ENCODE measurements at places on chromosomes 2 and 18.

DNA sequence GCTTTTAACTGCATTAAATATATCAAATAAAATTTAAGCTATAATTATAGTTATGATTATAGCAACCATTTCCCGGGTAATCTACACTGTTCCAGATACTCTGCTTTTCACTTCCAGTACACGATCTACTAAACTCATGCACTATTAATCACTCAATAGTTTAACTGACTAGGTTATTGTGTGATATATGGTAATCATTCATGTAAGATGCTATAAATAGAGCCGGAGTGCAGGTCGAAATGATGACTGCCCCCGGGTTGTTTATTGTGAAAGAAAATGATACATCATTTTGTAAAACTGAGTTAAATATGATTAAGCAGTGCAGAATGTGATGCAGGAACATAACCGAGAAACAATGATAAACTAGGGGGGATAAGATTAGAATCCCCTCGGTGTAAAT lies 434.6 kb upstream of the DSEL start:
- DNase-seq: no peak

GRCh38 chr2:239378918-239379640 lies 21.7 kb downstream of the HDAC4 start:
- no peak for DNase-seq

DNA sequence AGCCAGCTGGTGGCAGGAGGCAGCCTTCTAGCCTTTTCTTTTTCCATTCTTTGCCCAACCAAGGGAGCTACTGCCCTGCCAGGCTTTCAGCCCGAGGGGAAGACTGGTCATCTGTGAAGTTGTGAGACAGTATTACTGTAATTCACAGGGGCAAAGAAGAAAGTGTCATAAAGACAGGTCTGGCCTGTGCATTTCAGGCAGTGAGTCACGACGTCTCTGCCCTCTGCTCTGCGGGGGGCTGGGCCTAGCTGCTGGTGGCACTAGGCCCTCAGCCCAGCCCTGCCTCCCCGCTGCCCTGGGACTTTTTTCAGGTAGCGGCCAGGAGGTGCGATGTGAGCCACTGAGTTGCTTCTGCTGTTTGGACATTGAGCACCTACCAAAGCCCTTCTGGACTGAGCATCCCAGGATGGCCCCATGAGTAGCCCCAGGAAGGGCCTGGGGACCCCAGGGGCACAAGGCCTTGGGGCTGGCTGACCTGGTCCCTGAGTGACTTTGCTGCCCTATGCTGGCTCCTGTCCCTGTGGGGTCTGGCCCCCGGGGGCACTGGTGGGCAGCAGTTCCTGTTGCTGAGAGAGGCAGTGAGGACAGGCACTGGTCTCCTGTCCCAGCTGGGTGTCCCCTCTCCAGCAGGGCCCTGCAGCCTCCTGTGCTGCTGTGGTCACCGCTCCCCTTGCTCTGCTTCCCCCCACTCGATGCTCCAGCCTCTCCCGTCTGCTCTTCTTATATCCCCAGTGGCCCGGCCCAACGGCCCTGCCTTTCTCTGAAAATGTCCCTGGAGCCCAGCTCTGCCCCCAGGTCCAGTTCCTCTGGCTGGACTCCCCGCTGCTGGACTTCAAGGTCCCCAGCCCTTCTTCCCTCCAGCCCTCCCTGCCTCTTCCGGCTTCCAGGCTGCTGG lies 7.0 kb downstream of the INHBB start:
- no peak for DNase-seq

GRCh38 chr18:23068011-23068410 lies 67.3 kb upstream of the CABLES1 start:
- DNase-seq: no peak

DNA sequence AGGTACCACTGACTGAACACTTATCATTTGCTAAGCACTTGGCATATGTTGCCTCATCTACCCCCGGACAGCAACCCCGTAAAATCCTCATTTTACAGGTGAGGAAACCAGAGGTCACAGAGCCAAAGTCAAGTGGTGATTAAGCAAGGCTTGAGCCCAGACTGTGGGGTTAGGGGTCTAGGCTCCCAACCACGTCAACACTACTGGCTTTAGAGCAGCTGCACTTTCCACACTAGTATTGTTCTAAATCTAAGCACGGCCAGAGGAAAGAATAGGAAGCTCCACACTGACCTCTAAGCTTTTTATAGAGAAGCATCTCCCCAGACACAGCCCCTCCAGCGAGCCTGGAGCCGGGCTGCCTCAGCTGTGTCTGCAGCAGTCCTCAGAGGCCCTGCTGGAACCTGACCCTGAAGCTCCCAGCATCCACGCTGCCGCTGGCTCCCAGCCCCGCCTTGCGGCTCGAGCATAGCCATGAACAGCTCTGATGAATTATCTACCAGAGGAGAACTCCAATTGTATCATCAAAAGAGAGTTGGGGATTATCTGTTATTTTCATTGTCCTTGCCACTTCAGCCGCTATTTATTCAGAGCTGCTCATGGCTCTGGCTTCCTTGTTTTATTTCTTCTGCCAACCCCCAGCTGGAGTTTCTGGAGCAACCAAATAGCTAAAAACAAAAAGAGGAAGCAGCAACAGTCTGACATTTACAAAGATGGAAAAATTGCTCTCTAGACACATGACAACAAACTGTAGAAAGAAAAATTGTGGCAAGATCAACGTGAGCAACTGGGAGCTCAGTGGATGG lies 62.2 kb upstream of the RTN4 start:
- peak; percentile 67 for DNase-seq

GRCh38 chr2:217652761-217653639 lies 349.8 kb downstream of the TNS1 start:
- no peak for DNase-seq

DNA sequence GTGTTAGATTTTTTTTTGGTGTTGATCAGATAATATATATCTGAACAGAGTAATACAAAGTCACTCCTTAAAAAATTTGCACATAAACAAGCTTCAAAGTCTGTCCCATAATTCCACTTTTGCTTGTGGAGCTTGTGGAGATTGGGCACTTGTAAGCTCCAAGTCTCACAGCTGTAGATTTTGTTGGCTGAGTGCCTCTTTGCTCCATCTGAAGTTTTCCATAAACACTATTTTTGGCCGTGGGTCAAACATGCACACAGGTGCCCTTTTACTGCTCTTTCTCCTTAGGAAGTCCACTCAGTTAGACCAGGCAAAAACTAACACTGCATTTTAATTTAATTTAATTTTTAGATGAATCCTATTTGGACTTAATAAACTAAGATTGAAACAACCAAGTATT lies 3.6 kb upstream of the KCNJ13 start:
- no peak for DNase-seq

DNA sequence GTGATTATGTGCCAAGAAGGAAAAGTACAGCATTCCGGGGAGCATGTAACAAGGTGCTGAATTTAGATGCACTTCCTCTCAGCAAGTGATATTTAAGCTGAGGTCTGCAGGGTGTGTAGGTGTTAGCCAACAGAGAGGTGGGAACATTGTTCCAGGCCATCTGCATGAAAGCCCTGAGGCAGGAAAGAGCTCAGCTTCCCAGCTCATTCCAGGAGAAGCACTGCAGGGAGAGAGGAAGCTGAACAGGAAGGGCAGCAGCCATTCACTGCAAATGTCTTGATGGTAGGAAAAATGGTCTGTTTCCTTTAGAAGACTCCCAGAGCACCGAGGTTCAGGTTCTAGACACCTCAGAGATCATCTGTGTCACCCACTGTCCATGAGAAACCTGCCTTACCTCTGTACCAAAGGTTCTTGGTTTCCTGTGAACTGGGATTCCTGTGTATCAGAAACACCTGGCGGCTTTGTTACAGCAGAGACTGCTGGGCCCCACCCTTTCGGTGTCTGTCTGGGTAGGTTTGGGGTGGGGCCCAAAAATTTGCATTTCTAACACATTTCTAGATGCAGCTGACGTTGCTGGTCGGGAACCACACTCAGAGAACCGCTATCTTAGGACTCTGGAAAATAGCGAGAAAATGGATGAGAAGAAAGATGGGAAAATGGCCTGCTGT lies 84.0 kb downstream of the RTN4 start:
- DNase-seq: no peak

DNA sequence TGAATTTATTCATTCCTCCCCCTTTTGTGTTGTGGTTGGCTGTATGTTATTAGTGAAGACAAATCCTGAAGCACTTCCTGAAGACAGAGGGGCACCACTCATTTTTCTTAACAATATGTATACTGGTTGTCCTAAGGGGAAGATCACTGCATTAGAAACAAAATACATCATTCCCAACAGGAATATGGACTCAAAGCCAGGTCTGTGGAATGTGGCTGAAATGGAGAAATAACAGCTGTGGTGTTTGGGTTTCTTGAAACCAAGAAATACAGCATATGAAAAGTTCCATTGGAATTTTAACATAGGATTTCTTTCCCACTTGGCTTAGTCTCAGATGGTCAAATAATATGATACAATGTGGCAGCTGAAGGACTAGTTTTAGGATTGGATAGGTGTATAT lies 267.6 kb downstream of the KCNE4 start:
- no peak for DNase-seq

- DNase-seq: peak; percentile 35
Observed at GRCh38 chr2:136118819-136119716, 1.1 kb upstream of the CXCR4 start.

DNA sequence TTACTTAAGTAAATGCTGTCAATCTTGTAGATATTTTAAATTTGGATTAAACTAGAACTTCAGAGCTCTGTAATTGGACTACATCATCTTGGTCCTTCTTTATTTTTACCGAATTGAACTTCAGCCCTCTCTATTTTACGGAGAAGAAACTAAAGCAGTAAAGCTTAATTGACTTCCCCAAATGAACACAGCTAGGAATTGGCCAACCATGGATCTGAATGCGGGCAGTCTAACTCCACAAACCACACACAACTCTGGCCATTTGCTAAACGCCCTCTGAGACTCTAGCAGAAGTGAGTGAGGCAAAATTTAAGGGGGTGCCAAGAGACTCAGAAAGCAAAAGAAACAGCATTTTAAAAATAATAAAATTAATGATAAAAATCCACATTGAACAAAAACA lies 86.3 kb upstream of the KCTD1 start:
- no peak for DNase-seq

GRCh38 chr2:25528173-25528572 lies 145.2 kb downstream of the DTNB start:
- no peak for DNase-seq

- DNase-seq: no peak
Observed at GRCh38 chr18:59263661-59264060, 9.6 kb downstream of the RAX start.

DNA sequence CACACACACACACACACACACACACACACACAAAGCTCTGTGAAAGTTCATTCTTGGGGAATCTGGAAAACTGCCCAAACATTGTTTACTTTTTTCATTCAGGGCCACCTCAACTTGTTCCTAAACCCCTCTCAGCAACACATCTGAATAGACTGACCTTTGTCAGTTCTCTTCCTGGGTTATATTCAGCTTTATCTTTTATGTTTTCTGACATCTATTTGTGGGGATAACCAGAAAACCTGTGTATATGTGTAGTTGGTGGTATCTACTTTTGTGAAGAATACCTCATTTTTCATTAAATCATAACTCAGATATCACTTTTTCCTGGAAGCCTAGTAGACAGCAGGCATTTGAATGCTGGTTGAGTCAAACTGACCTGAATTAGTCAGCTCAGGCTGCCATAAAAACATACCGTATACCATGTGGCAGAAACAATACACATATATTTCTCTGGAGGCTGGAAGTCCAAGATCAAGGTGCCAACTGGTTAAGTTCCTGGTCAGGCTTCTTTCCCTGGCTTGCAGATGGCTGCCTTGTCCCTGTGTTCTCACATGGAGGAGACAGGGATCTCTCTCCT lies 11.0 kb upstream of the RNF144A start:
- DNase-seq: no peak

DNA sequence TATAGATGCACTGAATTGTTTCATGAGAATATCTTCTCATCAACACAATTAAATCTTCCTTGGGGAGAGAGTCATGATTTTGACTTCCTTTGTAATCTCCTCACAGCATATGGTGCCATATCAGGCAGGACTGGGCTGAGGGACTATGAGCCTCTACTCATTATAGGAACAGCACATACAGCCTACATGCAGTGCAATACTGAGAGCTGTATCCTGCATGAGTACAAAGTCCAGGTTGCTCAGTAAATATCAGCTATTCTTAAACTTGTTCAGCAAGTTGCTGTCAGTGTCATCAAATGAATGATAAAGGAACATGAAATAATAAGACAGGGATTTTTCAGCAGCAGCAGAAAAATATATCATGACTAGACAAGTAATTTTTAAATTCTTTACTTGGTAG lies 10.8 kb downstream of the DLGAP1 start:
- DNase-seq: no peak

GRCh38 chr18:33116376-33116775 lies 324.1 kb downstream of the CCDC178 start:
- DNase-seq: no peak

DNA sequence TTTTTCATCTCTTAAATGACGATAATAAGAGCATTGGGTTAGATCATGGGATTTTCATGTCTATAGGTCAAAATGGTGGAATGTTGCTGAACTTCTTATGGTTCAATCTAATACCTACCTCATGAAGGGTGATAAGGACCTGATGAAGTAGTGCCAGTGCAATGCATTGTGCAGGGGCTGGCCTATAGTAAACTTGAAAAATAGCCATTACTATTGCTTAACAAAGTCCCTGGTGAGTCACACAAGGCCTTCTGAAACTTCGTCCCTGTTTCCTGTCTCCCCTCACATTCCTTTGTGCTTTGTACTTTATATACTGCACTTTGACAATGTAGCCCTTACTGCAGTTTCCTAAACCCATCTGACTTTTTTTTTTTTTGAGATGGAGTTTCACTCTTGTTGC lies 515.9 kb downstream of the SLC4A3 start:
- DNase-seq: no peak

- no peak for DNase-seq
Observed at GRCh38 chr2:85162746-85163301, 29.6 kb downstream of the TCF7L1 start.

DNA sequence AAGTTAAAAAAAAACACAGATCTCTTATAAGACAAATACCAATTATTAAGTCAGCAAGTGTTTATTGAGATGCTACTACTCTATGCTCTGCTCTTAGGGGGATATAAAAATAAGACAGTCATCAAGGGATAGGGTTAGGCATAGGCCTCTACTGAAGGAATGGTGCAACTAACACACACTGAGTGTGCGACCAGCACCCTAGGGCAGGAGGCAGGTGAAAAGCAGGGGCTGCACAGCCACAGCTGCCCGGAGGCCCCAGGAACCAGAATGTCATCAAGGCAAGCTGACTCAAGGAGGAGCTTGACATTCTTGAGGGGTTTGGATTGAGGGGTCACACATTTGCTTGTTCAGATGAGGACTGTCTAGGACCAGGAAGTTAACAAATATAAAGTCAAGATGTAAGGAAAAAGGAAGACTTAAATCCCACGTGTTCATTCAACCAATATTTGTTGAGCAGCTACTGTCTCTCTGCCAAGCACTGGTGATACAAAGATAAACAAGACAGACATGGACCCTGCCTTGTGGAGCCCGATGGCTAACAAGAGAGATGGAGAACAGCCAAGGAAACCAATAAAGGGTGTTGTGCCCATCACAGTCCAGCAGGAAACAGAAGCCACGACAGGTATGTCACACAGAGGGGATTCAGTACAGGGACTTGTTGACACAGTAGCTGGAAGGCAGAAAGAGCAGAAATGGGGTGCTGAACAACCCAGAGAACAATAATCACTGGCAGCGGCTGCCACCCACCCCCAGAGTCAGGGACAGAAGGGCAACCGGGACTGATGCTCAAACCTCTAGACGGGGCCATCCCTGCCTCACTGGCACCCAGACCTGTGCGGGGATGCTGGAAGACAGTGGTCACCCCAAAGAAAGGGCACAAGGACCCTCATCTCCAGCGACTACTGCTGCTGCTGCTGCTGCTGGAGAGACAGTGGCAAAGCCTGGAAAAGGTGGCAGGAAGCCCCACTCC lies 45.8 kb upstream of the MAL start:
- DNase-seq: no peak

GRCh38 chr18:51196811-51197660 lies 445 bp downstream of the MEX3C start:
- DNase-seq: peak; percentile 22
